ENCODE measurements at places on chromosomes 12 and 14. TPM values are rescaled to one million over a fixed set of nuclear protein-coding genes. Genes with fewer than 3 reads are reported as not detected.

Gene KLRG1
- total RNA-seq, result not detected

Gene RPL10L
- total RNA-seq, result not detected

Gene BDKRB1
- not detected for total RNA-seq

Gene KRT77
- not detected for total RNA-seq

Gene NANOG
- total RNA-seq, result not detected

GRCh38 chr14:95240859-95241813 lies 78.6 kb downstream of the CLMN start:
- DNase-seq, result no peak

- no peak for DNase-seq
These were observed 48.0 kb downstream of the ARF6 start for GRCh38 chr14:49940808-49941421.

- no peak for DNase-seq
These were observed 149.0 kb downstream of the AKAP6 start for GRCh38 chr14:32478050-32478449.

GRCh38 chr14:25237845-25238244 lies 187.9 kb upstream of the STXBP6 start:
- peak; percentile 26 for DNase-seq

- no peak for DNase-seq
These were observed 49.3 kb upstream of the OR5AU1 start for GRCh38 chr14:21205026-21205677.

- DNase-seq, result no peak
These were observed 63.4 kb downstream of the ESRRB start for GRCh38 chr14:76439237-76439775.

DNA sequence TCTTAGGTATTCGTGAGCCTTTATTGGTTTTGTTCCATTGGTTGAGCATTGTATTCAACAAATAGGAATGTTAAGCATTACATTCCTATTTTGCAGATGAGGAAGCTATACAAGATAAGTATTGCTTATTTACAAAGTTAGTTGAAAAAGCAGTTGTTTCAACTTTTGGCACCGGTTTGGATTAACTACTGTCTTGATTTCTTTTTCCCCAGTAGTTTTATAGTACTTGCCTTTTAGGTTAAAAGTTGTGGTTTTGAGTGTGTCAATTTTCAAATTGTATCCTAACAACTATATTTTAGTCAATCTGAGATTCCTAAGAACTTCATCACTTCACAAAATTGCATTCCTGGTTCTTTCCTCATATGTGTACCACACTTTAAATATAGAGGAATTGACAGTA lies 23.8 kb upstream of the MBIP start:
- DNase-seq, result no peak

GRCh38 chr12:87866578-87867292 lies 162.5 kb downstream of the C12orf50 start:
- peak; percentile 41 for DNase-seq

- DNase-seq, result no peak
These were observed 7.0 kb downstream of the ITGB7 start for GRCh38 chr12:53200107-53200457.

GRCh38 chr12:108147279-108147678 lies 18.2 kb downstream of the WSCD2 start:
- DNase-seq, result no peak

DNA sequence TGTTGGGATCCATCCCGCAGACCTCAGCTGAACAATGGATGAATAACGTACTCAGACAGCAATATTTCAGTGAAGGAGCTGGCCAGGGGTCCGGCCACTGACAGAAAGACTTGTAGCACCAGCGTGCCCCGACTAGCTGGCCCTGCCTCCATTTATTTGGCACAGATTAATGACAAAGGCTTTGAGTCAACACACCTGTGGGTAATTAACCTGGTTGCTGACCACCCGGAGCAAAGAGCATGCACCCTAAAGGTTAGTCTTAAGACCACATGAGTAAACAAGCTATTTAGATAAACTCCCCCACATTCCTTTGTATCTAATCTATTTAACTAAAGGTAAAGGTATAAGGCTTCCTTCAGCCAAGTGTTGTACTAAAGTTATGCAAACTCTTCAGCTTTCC lies 868.6 kb downstream of the LRFN5 start:
- DNase-seq, result no peak

DNA sequence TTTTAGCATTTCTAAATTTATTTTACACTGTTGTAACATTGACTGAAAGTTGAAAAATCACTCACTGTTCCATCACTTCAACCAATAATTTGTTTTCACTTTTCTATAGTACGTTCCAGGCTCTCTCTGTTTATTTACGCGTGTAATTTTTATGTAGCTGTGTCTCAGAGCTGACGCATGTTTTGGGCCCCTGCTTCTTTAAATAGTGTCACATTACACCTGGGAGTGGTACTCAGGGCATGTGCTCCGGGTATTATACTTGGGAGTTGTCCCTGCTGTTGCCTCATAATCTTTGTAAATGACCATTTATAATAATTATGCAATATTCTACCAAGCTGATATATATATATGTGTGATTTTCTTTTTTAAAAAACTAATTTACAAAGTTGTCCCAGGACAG lies 132.8 kb upstream of the CPM start:
- DNase-seq, result no peak

DNA sequence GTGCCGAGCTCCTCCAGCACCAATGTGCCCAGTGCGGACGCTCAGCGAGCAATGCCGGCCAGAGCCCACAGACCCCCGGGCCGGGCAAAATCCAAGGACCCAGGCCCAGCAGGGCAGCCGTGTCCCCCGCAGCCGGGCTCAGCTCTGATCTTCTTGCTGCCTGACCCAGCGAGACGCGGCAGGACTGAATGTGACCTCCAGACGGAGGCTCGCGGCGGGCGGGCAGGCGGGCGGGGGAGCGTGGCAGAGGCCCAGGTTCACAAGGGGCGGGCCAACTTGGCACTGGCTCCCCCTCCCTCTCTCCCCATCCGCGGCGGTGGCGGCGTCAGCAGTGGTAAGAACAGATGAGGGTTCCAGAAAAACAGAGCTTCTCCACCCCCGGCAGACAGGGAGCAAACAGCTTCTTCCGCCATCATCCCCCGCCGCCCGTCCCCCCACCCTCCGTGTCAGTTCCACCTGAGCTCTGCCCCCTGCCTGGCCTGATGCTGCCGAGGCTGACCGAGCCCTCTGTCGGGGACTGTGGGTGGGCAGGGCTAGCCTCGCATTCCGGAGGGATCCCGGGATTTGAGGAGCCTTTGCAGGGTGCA lies 94.3 kb downstream of the RFLNA start:
- peak; percentile 82 for DNase-seq

DNA sequence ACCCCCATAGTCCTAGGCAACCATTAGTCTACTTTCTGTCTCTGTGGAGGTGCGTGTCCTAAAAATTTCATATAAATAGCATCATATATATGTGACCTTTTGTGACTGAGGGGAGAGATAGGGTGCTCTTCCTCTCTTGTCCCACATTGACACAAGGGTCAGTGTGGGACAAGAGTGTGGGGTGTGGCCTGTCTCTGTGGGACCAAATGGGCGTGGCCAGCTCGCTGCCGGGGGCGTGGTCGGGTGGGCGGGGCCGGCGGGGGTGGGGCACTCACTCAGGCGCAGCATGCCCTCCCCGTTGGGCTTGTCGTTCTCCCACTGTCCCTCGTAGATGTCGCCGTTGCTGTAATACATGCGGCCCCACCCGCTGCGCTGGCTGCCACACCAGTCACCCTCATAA lies 15.5 kb downstream of the MORN3 start:
- no peak for DNase-seq

DNA sequence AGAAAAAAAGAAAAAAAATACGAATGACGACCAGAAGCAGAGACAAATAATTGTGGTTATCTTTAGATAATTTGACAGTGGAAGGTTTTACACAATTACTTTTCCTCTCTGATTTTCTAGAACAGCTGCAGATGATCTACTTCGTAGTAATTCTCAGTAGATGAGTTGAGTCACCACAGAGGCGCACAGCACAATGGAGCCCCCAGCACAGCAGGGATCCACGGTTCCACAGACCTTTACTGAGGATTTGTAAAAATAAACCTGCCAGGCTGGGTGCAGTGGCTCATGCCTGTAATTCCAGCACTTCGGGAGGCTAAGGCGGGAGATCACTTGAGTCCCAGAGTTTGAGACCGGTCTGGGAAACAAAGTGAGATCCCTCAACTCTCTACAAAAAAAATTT lies 29.3 kb downstream of the AMN start:
- DNase-seq, result no peak

DNA sequence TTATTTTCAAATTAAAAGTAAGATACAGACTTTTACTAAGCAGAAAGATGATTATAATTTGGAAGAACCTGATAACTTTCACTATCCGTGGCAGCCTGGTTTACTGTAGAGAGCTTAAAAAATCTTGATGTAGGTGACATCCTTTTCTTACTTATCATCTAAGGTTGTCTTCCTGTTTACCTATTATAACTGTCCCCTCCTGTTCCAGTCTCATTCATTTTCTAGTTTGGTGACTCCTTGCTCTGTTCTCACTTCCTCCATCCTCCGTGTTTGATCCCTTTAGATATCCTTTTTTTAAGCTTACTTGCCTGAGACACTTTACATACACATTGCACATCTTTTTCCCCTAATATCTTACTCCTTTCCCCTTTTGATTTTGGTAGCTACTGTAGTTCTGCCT lies 27.5 kb downstream of the CCDC91 start:
- no peak for DNase-seq

Data from HT-29 (cell line).